ENCODE measurements at places on chromosomes 12 and 14.

- DNase-seq: no peak
Measured at GRCh38 chr12:48125985-48126384, 6.8 kb downstream of the PFKM start.

GRCh38 chr12:32535288-32535999, 136.1 kb downstream of the FGD4 start:
- no peak for DNase-seq

- no peak for DNase-seq
Measured at GRCh38 chr14:58752771-58753201, 115.0 kb downstream of the DACT1 start.

GRCh38 chr12:49819786-49820185, 8.4 kb downstream of the NCKAP5L start:
- no peak for DNase-seq

- no peak for DNase-seq
Measured at GRCh38 chr14:49754570-49755097, 13.3 kb upstream of the KLHDC2 start.

GRCh38 chr12:52646613-52647012, 5.4 kb downstream of the KRT2 start:
- DNase-seq: no peak

DNA sequence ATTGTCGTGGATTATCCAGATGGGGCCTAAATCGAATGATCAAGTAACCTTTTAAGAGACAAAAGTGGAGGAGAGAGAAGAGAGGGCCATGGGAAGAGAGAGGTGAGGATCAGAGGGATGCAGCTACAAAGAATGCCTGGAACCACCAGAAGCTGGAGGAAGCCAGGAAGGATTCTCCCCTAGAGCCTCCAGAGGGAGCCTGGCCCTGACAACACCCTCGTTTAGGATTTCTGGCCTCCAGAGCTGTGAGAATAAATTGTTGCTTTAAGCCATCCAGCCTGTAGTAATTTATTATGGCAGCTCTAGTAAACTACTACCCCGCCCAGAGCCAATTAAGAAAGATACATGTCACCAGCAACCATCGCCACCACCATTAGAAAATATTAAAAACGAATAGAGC, 46.2 kb upstream of the GSC start:
- DNase-seq: no peak

DNA sequence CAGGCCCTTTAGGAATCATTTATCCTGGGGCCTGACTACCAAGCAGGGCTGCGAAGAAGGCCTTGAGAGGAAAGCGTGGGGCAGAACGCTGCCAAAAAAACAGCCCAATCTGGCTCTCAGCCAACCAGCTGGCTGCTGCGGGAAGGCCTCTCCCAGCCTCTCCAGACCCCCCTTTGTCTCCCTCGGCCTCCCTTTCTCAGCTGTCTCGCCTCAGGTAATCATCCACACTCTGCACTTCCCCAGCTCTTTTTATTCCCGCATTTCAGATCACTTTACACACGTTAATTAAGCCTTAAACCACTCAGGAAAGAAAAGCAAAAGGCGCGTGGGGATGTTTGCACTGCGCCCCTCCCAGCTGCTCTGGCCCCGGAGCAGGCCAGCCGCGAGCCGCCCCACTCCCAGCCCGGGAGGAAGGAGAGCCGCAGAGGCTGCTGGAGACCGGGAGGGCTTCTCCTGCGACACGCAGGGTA, 208.2 kb upstream of the FOXN3 start:
- no peak for DNase-seq

DNA sequence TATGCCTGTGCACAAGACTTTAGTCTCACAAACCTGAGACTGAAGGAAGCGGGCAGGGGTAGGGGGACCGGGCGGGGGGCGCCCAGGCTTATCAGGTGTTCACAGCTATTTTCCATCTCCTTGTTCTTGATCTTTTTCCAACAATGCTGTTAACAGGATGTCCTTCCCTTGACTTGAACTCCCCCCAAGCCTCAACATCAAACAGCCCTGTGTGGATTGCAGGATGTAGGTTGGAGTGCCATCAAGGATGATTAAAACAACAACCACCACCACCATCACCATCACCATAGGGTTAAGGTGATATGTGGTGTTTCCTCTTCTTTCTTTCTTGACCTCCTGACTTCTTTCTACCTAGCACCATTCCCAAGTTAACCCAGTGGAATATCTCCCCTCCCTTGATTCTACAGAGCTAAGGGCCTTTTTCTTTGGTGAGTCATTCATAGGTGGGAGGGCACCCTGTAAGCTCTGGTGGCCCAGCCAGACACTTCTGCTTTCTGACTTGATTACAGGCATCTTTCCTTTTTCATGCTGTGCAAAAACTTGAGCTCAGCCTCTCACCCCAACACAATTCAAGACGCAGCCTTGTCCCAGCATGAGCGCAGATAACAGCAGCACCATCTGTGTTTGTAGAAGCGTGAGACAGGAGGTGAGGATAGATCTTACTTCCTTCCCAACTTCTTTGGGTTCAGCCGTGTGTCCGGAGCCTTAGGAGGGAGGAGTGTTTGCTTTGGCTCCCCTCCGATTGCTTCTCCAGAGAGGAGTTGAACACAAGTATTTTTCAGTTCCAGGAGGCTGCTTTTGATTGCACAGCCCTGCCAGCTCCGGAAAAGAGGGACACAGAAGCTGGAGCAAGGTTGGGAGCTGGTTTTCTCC, 26.8 kb downstream of the FLVCR2 start:
- DNase-seq: no peak

DNA sequence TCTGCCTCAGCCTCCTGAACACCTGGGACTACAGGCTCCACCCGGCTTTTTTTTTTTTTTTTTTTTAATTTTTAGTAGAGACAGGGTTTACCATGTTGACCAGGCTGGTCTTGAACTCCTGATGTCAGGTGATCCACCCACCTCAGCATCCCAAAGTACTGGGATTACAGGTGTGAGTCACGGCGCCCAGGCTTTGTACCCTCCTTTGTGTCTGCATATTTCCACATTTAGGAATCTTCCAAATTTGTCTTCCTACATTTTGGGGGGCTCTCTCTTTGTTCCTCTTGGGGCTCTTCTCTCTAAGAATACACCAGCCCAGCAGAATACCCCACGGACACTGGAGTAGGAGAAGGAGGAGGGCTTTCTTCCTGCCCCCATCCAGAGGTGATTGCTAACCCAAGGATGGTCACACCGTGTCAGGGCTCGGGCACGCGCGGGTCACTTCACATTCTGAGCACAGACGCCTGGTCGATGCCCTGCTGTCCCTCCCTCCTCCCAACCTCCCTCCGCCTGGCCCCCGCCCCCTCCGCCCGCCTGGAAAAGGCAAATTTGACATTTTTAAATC, 2.1 kb upstream of the DNAJC22 start:
- DNase-seq: no peak

DNA sequence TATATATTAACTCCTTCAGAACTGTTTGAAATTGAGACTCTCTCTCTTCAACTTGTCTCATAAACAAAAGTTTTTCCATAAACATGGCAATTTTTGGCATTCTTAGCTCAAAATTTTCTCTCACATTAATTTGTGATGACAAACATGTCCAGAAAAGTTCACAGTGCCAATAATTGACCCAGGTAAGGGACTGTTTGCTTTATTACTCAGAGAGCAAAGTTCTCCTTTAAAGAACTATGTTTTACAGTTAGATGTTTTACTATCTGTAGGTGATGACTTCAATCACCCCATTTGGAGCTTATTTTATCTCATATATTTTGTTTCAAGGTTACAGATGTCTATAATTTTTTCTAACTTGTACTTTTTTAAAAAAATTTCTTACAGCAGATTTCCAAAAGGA, 855.6 kb downstream of the SLC16A7 start:
- no peak for DNase-seq

- DNase-seq: no peak
Measured at GRCh38 chr14:30223385-30223785, 295.7 kb upstream of the PRKD1 start.

DNA sequence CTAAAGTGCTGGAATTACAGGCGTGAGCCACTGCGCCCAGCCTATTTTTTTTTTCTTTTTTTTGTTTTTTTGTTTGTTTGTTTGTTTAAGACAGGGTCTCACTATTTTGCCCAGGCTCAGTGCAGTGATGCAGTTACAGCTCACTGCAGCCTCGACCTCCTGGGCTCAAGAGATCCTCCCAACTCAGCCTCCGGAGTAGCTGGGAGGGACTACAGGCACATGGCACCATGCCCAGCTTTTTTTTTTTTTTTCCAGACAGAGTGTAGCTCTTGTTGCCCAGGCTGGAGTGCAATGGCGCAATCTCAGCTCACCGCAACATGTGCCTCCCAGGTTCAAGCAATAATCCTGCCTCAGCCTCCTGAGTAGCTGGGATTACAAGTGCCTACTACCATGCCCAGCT, 5.8 kb upstream of the ITFG2 start:
- DNase-seq: no peak

DNA sequence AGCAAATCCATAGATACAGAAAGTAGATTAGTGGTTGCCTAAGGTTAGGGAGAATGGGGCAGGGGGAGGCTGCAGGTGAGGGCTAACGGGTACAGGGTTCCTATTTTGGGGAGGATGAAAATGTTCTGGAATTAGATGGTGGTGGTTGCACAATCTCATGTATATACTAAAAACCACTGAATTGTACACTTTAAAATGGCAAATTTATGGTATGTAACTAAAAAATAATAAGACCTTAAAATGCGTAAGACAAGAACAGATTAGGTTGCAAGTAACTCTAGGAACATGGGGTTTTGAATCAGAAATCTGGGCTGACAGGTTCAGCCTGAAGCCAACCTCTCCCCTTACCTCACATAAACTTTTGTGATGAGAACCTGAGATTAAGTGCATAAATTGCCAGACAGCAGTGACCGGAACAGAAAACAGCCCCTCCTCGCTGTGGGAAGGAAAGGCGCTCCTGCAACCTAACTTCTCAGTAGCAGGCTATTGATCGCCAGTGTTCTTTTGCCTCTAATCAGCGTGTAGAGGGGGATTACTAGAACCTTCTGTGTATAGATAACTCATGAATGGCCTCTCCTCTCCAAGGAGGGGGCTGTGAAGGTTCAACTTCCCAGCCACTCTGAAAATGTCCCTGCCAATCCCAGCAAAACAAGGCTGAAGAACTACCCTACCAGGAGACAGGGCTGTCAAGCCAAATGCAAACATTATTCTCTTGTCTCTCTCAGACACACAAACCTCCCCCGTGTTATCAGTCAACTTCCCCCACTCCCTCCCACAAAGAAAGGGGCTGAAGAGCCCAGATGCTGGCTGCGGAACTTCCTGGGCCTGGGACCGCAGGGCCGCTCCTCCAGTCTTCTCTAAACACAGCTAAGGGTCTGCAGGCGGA, 1.9 kb downstream of the SSH1 start:
- DNase-seq: no peak

- no peak for DNase-seq
Measured at GRCh38 chr12:80702889-80703805, 4.3 kb upstream of the MYF6 start.

DNA sequence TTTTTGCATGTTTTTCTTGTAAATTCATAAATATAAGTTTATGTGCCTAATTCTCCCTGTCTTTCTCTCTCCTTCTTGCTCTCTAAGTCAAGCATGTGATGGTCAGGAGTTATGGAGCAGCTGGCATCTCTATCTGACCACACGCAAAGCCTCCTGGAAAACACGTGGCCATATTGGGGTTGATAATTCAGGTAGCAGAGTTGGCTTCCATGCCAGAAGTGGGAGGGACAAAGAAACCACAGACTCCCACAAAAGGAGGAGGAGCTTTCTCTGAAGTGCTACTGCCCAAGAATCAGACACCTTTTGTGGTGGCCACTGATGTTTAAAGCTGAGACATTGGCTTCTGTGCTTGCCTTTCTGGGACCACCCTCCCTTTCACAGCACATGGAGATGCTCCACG, 517.6 kb upstream of the TMEM132C start:
- DNase-seq: no peak

DNA sequence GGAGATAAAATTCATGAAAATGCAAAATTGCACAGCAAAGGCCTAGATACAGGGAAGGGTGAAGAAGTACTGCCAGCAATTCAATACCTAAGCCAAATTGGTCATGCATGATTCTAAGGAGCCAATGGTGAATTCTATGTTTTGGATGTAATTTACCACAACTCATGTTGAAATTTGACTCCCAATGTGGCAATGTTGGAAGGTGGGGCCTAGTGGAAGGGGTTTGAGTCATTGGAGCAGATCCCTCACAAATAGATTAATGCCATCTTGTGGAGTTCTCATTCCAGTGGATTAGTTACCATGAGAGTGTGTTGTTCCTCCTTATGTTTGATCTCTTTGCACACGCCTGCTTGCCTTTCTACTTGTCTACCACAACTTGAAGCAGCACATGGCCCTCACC, 194.0 kb upstream of the ALG10 start:
- DNase-seq: no peak

DNA sequence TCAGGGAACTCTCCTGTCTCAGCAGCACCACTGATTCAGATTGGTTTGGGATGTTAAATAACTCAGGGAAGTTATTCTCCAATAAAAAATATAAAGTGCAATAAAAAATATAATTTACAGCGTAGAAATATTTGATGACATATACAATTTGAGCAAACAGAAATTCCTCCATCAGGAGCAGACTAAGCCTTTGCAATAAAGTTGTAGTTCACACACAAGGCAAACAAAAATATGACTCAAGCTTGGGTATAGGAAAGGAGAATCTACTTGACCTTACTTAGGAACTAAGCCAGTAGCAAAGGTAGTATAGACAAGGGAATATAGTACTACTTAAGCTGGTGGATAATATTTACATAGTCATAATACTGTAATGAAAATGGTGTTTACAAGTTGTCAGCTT, 264.1 kb downstream of the KIF21A start:
- no peak for DNase-seq

GRCh38 chr12:15561396-15561795, 227.8 kb downstream of the EPS8 start:
- no peak for DNase-seq

DNA sequence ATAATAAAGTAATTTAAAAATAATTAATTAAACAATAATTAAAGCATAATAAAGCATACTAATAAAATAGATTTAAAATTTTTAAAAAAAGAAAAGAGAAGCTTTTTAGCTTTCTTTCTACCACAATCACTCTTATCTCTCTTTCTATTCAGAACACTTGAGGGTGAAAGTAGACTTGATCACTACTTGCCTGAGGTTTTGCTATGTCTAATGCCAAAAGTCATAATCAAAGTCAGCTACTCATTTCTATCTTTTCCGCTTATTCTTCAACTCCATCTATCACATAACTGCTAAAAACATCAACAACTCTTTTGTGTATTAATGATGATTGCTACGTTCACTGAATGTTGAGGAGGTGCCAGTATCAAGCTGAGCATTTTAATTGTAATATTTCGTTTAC, 202.0 kb upstream of the KRR1 start:
- no peak for DNase-seq

DNA sequence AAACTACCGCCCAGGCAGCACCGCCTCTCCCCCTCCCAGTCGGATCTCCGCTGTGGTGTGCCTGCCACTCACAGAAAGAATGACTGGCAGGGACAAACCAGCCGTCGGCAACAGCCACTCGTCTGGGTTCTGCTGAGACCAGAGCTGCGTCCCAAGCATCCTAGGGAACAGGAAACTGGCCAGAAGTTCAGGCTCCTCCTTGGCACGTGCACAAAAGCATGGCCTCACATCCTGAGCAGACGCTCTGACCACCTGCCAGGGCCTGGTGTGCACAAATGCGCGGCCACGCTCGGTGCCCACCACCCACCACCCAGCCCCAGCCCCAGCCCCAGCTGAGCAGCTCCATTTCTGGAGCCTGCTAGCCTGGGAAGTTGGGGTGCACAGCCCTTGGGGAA, 214.8 kb downstream of the DPF3 start:
- no peak for DNase-seq
